ENCODE measurements at places on chromosomes 2 and 18. TPM values are rescaled to one million over a fixed set of nuclear protein-coding genes. Genes with fewer than 3 reads are reported as not detected.

Gene SERPINB4
- not detected for total RNA-seq

Gene GPR17
- 0.25 TPM for total RNA-seq

Gene SP5
- total RNA-seq = 0.12 TPM

Gene PRSS56
- 0.15 TPM for total RNA-seq

- DNase-seq = no peak
Observed at GRCh38 chr2:63780518-63781155, 61.1 kb upstream of the UGP2 start.

DNA sequence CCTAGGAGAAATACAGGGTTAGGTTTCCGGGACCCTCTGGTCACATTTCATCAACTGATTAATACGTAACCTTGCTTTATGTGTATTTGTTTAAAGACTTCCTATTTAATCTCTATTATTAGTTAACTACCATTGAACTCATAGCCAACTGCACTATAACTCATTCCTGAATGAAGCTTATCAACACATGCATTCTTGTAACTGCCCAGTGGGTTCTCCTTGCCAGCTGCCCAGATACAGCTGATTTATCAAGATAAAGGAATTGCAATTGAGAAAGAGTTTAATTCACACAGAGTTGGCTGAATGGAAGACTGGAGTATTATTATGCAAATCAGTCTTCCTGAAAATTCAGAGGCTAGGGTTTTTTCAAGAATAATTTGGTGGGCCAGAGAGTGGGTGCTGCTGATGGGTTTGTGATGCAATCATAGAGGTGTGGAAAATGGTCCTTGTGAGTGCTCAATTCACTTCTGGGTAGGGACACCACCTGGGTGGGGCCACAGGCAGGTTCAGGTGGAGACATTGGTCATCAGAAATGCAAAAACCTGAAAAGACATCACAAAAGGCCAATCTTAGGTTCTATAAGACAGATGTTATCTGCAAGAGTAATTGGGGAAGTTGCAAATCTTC is 21.1 kb upstream of the NOSTRIN start:
- no peak for DNase-seq

DNA sequence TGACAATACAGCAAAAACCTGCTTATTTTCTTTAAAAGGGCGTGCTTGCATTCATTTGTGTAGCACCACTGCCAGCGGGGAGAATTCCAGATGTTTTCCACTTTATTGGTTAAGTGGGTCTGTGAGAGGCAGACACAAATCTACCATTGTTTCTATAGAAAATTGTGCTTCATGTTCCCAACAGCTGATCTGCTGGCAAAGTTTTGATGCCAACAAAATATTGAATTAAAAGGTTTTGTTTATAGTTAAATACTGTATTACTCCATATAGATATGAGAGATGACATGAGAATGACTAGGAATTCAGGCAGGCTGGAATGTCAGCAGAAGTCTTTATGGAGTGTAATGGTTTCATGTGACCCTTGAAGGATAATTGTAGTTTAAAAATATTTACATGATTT is 182.7 kb downstream of the MC4R start:
- no peak for DNase-seq

DNA sequence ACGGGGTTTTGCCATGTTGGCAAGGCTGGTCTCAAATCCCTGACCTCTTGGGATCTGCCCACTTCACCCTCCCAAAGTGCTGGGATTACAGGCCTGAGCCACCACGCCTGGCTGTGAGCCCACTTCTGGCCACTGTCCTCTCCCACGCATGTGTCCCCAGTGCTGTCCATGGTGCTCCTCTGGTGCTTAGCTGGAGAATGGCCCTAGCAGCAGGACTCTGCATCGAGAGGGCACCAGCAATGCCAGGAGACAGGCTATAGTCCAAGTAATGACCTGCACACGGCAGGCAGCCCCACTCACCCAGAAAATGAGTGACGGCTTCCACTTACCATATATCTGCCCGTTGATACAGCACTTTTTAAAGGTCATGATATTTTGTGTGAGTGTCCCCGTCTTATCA is 66.3 kb upstream of the NARS1 start:
- no peak for DNase-seq

- DNase-seq = no peak
Observed at GRCh38 chr2:65727816-65728215, 295.4 kb upstream of the SPRED2 start.

DNA sequence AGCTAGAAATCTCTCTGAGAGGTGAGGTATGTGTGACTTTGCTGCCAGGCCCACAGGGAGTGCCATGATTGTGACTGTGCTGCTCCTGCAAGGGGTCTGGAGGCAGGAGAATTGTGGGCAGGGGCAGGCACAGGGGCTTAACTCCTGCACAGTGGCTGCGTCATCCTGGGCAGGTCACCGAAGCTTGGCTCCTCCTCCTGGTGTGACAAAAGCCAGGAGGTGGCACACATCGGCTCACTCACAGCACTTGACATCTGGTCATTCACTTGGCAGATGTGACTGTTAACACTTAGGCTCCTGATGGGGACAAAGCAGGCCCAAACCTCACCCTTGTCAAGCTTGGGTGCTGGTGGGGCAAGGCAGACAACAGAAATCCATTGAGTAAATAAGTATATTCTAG is 36.4 kb upstream of the GLI2 start:
- no peak for DNase-seq

DNA sequence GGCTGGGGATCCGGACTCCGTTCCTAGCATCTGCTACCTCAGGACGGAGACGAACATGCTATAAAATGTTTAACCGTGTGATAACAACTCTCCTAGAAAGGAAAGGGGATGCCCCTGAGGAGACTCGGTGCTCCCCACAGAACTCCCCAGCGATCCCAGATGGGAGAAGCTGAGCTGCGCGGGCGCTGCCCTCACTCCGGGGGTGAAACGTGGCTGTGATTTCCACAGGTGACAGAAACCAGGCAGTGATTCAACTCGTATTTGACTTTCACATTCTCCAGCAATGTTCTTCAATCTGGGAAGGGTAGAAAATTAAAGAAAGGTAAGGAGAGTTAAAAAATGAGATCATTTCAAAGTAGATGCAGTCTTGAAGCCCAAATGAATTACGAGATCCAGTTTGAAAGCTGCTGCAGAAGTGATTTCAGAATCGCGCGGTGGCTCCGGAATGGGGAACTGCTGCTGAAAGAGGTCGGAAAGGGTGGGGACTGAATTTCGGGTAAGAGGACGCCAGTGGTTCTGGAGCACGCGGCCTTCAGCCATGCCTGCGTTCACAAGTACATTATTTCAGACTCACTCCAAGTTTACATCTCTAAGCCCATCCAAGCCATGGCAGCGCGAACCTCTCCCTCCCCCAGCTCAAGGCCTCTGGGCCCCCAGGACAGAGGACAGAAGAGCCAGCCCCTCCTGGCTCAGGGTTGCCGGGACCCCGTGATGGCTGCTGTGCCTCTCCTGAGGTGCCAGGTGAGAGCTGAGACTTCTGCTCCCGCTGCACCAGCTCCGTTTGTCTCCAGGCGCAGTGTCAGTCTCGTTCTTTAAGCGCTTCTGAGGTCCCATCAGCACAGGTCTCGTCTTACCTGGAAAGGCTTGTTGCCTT is 39.5 kb downstream of the ADNP2 start:
- DNase-seq = no peak

DNA sequence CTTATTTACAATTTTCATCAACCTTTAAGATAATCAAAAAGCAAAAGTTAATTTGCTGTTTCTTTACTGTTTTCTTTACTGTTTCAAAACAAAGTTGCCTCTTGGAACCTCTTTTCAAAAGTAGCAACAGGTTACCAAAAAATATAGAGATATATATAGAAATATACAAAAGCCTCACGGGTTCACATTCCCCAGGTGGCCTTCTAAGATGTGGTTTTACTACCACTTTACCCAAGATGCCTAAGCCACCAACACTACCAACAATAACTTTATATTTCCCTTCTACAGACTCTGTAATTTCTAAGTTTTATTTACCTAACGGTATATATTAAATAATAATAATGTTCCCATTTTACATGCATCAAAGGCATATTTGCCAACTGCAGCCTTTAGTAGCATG is 4.9 kb downstream of the CYB5A start:
- DNase-seq = no peak

DNA sequence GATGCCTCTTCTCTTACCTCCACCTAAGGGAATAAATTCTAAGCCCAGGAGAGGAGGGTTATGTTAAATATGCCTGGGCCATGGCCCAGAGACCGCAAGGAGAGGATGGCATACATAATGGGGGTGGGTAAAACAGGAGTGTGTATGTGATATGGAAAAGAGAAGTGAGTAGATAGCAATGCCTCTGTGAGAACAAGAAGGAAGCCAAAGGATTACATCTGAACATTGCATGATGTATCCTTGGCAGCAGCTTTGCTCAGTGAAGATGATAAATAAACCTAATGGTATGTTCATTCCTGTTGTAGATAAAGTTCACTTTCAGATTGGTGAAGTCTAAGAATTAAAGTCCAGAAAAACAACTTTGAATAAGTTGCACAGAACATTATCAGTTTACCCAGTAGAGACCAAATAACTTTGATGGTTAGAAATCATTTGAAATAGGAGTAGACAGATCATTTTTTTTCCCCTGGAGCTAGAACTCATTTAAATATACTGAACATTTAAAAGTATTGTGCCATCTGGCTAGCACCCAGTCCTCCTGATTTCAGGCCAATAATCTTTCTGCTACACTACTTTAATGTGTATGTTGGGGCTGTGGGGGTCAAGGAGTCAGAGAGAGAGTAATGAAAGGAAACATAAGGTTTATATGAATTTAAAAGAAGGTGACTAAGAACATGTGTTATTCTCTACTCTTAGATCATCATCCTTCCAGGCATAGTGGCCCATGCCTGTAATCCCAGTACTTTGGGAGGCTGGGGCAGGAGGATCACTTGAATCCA is 231.7 kb downstream of the PARD3B start:
- DNase-seq = no peak

- no peak for DNase-seq
Observed at GRCh38 chr2:150060341-150060740, 427.1 kb downstream of the RND3 start.
